ENCODE measurements at places on chromosomes 2 and 18. TPM values are rescaled to one million over a fixed set of nuclear protein-coding genes. Genes with fewer than 3 reads are reported as not detected.

GRCh38 chr2:38060236-38061018, 15.5 kb downstream of the CYP1B1 start:
- no peak for DNase-seq

DNA sequence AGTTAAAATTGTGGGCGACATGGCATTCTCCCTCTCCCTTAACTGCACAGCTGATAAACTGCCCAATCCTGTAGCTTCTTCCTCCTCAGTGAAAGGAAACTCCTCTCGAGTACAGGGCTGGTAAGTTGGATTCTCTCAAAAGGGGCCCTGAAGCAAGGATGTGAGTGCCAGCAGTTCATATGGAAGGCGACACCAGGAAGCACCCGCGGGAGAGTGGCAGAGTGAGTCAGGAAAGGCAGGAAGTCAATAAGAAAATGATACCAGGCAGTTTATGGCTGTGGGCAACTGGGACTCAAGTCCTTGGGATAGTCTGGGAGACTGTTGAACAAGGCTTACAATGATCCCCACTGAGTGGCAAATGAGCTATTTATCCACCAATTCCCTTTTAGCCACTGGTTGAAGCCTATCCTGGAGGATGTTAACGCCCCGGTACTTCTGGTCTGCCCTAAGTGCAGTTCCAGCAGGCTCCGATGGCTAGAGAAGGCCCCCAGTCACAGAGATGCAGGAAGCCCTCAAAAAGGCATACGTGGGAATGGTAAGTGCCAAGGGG, 34.8 kb downstream of the ABHD3 start:
- peak; percentile 83 for DNase-seq

GRCh38 chr18:75309564-75309963, 99.0 kb downstream of the TSHZ1 start:
- DNase-seq: no peak

DNA sequence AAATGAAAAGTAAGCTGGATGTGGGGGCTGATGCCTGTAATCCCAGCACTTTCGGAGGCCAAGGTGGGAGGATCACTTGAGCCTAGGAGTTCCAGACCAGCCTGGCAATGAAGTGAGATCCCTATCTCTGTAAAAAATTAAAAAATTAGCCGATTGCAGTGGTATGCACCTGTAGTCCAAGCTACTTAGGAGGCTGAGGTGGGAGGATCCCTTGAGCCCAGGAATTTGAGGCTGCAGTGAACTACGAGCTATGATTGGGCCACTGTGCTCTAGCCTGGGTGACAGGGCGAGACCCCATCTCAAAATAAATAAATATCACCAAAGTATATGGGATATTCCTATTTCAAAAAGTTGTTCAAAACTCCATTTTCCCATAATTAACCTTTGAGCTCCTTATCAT, 101.1 kb upstream of the FZD5 start:
- no peak for DNase-seq

DNA sequence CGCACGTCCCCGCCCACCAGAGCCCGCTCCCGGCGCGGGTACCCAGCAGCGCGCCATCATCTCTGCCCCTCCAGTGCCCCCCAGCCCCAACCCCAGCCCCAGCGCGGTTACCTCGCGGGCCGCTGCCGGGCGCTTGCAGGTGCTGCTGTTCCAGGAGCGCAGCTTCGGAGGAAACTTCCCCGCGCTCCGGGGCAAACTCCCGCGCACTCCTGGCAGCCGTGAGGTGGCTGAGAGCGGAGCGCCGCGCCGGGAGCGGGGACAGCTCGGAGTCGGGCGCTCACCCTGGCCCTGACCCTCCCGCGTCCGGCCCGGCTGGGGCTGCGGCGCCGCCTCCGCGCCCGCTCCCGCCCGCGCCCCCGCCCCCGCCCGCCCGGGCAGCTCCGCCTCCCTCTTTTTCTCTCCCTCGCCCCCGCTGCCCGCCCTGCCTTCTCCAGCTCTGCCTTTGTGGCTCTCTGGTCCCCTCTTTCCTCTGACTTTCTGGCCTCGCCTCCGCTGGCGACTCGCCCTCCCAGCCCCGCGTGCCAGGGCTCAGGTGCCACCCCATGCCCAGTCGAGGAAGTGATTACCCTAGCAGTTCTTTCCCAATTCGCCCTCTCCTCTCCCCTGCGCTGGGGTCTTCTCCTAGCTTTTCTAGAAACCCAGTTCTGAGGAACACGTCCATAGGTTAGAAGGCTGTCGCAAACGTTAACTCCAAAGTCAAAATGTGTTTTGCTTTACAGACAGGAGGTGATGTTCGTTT, at the start of gene CHST9:
Gene CHST9, minus strand, starts transcription at position 284 of the 739 bp plus-strand sequence. CDS start 42,499 bp downstream, outside the sequence.
- DNase-seq: no peak

GRCh38 chr2:74413001-74413698, 8.3 kb downstream of the C2orf81 start:
- DNase-seq: no peak

DNA sequence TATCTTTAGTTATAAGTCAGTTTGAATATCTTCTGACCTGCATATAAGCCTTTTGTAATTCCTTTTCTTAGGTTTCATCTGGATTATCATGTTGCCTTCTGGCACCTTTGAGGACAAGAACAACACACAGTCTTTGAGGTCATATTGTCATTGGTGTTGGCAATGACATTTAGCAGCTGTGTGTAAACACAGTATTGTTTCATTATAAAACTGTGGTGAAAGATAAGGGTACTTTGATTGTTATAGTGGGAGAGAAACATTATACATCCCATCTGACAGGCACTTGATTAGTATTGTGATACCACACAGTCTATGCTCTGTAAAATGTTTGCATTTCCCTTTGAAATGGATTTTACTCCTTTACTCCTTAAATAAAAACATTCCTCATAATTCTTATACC, 313.5 kb downstream of the RPRM start:
- no peak for DNase-seq

- DNase-seq: no peak
Observed at GRCh38 chr2:100895934-100896685, 76.2 kb downstream of the NPAS2 start.

DNA sequence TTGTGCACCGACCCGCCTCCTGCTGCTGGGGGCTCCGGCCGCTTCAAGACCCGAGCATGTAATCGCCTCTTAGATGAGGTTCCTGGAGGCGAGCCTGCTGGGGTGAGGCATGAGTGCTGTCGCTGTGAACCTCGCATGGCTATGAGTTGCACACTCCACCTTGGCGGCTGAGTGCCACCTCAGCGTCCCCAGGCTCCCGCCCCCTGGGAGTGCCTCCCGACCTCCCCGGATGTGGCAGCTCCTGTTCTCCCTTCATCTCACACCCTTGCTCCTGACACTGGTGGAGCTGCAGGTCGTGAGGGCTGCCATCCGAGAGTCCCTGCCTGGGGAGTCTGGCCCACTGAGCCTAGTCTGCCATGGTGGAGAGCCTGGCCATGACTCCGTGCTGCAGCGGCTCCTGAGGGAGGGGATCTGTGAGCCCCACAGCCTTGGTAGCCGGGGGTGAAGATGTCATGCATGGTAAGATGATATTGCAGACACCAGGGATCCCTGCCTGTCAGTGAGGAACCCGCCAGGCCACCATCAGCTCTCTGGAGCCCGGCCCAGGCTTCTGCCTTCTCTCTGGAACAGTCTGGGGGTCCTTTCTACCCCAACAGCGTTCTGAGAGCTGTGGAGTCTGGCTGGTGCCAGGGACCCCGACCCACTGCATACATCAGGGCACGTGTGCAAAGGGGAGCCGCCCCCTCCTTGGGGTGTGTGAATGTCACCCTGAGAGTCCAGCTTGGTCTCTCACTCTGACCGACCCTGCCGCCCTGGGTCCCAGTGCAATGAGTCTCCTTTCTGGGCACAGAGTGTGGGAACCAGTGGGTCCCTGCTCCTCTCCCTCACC, 61.6 kb upstream of the HS6ST1 start:
- DNase-seq: no peak

GRCh38 chr2:227456772-227457171, 15.2 kb upstream of the AGFG1 start:
- DNase-seq: no peak

DNA sequence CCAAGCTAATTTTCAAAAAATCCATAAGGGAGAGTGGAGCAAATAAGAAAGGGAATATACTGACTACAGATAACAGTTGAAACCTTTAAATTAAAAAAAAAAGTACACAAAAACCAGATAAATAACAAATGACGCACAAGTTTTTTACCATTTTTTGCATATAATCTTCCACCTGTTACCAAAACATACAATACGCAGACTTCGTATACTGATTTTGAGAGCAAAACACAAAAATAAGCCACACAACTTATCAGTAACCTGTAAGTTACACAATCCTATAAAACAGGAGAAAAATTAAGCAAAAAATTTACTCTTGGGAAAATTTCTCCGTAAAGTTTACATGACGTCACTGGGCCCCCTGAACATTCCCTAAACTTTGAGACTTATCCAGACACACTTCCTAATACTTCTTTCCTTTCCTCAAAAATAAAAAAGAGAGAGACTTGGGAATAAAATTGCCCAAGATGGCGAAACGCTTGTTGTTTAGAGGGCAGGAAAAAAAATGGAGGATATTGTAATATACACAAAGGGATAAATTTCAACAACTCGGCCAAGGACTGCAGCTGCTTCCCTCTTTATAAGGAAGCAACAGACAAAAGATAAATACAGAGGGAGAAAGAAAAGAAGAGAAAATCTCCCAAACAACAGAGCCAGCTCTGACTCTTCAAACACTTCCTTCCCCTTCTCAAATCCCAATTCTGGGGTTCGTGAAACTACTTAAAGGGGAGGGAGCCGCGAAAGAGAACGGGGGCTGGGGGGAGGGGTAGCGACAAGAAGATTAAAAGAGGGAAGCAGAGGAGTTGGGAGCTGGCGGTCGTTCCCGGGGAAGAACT, 1.6 kb downstream of the BAZ2B start:
- peak; percentile 78 for DNase-seq

Gene MOGAT1
- not detected for total RNA-seq

Gene NEDD4L
- 18.1 TPM for total RNA-seq

Gene NT5DC4
- not detected for total RNA-seq

Gene TLK1
- 6.5 TPM for total RNA-seq

Gene GALNT3
- 1.5 TPM for total RNA-seq

Gene CSRNP3
- total RNA-seq: 1.4 TPM

Gene METTL5
- total RNA-seq: 48.7 TPM

Gene NEU2
- total RNA-seq: not detected
